ENCODE measurements at places on chromosomes 4 and X.

DNA sequence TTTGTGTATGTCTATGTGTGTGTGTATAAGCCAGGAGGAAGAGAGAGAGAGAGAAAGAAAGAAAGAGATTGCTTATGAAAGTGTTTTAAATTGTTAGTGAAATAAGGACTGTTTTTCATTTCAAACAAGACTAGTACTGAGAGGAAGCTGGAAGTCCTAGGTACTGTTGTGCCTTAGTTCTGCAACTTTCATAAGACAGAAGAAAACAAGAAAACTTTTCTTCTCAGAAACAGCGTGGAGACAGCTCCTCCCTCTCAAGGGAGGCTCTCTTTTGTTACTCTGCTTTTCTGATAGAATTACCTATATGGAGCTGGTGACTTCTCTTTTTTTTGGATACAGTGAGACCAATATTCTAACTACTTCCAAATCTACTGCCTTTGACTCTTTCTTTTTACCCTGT, 62.5 kb downstream of the BANK1 start:
- no peak for DNase-seq

GRCh38 chr4:136505020-136505419, 1027.3 kb downstream of the PCDH18 start:
- no peak for DNase-seq

GRCh38 chrX:152646961-152647360, 9.3 kb downstream of the GABRQ start:
- DNase-seq = no peak

GRCh38 chrX:18271725-18272124, 51.0 kb upstream of the BEND2 start:
- DNase-seq = no peak

DNA sequence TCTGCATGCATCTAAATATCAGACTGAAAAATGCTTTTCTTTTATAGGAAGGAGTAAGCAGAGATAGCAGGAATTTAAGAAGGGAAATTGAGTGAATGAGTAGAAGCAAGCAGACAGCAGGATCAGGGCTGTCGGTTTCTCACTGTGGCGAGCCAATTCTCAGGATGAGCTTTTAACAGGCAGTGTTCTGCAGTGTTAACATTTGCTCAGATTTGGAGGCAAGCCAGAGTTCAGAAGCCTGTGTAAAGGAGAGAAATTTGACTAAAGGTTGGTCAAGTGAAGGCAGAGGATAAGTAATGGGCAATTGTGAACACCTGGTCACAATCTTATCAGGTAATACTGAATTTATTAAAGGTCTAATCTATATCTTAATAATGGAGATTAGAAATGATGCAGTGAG, 133.3 kb upstream of the MAGEB16 start:
- no peak for DNase-seq

DNA sequence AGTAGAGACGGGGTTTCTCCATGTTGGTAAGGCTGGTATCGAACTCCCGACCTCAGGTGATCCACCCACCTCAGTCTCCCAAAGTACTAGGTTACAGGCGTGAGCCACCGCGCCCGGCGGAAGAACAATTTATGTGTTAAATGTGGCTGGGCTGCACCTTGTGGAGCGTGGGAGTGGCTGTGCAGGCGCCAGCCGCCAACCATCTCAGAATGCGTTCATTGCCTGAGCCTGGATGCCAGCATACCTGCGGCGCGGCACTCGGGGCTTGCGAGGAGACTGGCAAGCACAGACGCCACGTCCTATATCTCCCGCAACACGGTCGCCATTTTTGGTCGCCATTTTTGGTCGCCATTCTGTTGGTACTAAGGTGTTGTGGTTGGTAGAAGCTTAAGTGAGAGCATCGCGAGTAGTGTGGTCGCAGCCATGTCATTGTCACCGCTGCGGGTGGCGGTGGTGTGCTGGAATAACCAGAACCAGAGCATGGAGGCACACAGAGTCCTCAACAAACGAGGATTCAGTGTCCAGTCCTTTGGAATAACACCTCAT, 193.6 kb upstream of the HTR2C start:
- DNase-seq = no peak

GRCh38 chrX:45775468-45775867, 574.8 kb upstream of the DIPK2B start:
- peak; percentile 87 for DNase-seq

GRCh38 chr4:133597251-133597650, 448.2 kb downstream of the PCDH10 start:
- DNase-seq = no peak

- DNase-seq = peak; percentile 37
These were observed 771 bp upstream of the RBPJ start for GRCh38 chr4:26319949-26320537.

GRCh38 chr4:169024762-169025161, 14.7 kb upstream of the CBR4 start:
- peak; percentile 66 for DNase-seq

- DNase-seq = no peak
These were observed 169.1 kb downstream of the LDB2 start for GRCh38 chr4:16729336-16729735.

GRCh38 chr4:41209187-41209586, 5.2 kb downstream of the APBB2 start:
- DNase-seq = no peak

Data from fibroblast of the aortic adventitia (primary cell).